ENCODE measurements at places on chromosomes 5 and 9.
A peak's percentile ranks its signal among the peaks of the same experiment; 100 is the strongest.

- H3K36me3 ChIP-seq, result peaks cover 15% of the 10 kb centered on the region
- no peak overlapping the region for H3K27ac ChIP-seq
- no peaks in the 10 kb centered on the region for H3K27me3 ChIP-seq
- H3K4me3 ChIP-seq, result no peak overlapping the region
Measured at GRCh38 chr5:69416180-69416579, 1.3 kb downstream of the MARVELD2 start.

DNA sequence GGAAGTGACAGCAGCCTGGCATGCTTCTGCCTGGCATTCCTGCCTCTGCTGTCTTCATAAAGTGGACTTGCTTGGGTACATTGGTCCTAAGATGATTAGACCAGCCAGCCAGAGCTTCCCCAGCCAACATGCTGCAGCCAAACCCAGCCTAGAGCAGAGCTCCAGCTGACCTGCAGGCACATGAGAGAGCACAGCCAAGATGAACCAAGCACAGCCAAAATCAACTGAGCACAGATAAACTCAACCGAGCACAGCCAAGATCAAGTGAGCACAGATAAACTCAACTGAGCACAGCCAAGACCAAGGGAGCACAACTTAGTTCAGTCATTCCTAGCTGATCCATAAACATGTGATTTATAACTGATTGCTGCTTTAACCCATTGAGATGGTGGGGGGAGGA lies 266.5 kb downstream of the MSX2 start:
- DNase-seq, result no peak
- H3K27ac ChIP-seq, result no peak overlapping the region
- H3K4me1 ChIP-seq, result no peaks in the 10 kb centered on the region
- H3K36me3 ChIP-seq, result no peaks in the 10 kb centered on the region
- H3K4me3 ChIP-seq, result no peak overlapping the region

DNA sequence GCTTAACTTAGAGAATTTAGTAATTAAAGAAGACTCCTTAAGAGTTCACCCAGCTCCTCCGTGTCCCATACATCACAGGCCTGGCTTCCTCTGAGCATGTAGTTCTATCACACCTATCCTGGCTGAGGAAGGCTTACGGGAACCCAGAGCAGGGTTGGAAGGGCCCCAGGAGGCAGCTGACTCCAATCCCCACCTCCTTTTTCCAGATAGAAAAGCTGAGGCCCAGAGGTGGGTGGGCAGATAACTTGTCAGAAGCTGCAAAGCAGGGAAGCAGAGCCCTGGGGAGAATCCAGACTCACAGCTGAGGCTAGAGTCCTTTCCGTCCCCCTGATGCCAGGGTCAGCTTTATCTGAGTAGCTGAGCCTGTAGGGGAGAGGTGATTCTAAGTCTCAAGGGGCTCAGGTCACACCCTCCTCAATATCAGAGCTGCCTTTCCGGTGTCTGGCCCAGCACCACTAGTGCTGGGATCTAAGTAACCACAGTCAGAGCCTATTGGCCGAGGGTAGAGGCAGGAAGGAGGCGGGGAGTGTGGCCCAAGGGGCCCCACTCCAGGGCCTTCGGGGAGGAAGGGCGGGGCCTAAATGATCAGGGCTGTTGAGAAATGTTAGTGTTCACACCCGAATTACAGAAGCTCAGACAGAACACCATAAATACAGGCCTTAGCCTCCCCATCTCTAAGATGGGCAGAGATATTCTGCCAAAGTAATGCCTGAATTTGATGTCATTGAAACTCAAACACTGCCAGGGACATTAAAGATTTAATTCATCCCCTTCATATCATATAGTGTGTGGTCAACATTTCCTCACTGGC lies 9.9 kb downstream of the CCDC69 start:
- peaks cover 7% of the 10 kb centered on the region for H3K36me3 ChIP-seq
- H3K27ac ChIP-seq, result peak overlapping the region; percentile 96
- peak overlapping the region; percentile 0 for H3K4me3 ChIP-seq
- DNase-seq, result peak; percentile 97
- peaks cover 100% of the 10 kb centered on the region for H3K4me1 ChIP-seq
- H3K27me3 ChIP-seq, result no peaks in the 10 kb centered on the region

- peak within 1 kb of the TSS; percentile 66 for H3K27ac ChIP-seq
- H3K36me3 ChIP-seq, result peaks cover 20% of the 10 kb centered on the region
- H3K4me3 ChIP-seq, result peak within 1 kb of the TSS; percentile 42
- no peaks in the 10 kb centered on the region for H3K27me3 ChIP-seq
Measured at GRCh38 chr9:124852829-124853531, at the start of gene WDR38. TSS of gene WDR38 (plus strand) at chr9:124853460. CDS start at chr9:124853532, 72 bp downstream.

DNA sequence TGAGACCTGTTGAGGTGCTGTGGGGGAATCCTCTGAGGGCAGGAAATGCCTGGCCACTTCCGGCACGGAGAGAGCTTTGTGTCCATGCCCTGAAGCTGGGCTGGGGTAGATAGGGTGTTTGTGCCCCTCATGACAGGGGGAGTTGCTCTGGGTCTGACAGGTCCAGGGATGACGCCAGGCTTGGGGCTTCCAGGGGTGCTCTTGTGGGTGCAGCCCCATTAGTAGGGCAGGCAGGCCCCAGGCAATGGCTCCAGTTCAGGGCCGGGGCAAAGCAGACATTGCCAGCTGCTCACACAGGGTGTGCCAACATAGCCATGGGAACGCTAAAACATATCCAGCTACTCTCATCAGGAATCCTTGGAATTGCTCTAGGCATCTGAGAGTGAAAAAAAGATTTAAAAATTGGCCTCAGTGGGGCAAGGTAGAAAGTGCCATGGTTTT lies 21.1 kb downstream of the PITX1 start:
- no peak overlapping the region for H3K4me3 ChIP-seq
- H3K4me1 ChIP-seq, result no peaks in the 10 kb centered on the region
- no peaks in the 10 kb centered on the region for H3K27me3 ChIP-seq

- no peaks in the 10 kb centered on the region for H3K36me3 ChIP-seq
- H3K27me3 ChIP-seq, result peaks cover 100% of the 10 kb centered on the region
- no peak for DNase-seq
- no peak overlapping the region for H3K4me3 ChIP-seq
- no peak overlapping the region for H3K27ac ChIP-seq
- H3K4me1 ChIP-seq, result peaks cover 39% of the 10 kb centered on the region
Measured at GRCh38 chr9:974996-975739, 1.3 kb upstream of the DMRT3 start.

Measured in spleen (tissue), 13 donors.